ENCODE measurements at places on chromosomes 16 and 17.

DNA sequence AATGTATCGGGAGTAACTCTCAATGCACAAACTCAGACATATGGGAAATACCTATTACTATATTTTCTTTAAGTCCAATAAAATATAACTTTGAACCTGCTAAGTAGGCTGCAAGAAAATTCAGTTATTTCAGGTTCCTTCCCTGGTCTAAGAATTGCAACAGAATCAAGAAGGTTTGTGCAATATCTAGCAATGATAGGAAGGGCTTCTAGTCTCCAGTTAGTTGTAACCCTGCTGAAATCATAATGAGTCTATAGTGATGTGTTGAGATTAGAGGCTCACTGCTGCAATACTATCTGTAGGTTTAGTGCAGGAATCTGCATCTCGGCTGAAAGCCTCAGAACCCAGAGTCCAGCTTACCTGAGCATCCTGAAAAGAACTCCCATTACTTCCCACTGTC, 110.5 kb downstream of the PMP22 start:
- DNase-seq, result peak; percentile 31

GRCh38 chr17:29257756-29258155, 11.1 kb downstream of the CRYBA1 start:
- peak; percentile 87 for DNase-seq

DNA sequence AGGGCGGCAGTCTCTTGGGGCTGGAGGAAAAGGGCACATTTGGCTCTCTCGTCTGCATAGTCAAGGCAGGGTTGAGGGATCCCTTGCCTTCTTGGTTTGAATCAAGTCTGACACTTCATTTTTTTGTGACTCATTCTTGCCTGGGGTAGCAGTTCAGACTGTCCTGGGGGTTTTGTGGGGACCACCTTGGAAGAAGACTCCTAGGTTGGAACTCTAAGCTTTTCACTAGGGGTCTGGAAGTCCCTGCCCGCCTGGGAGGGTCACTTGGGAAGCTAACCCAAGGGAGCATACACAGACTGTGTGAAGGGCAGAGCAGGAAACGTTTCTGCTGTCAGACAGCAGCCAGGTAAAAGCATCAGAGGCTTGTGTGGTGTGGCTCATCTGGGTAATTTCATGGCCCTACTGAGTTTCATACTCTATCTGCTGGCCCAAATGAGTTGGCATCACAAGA, 11.3 kb downstream of the YPEL2 start:
- no peak for DNase-seq

GRCh38 chr17:81807210-81807719, 3.3 kb downstream of the GCGR start:
- no peak for DNase-seq

- DNase-seq, result peak; percentile 88
These were observed 260.4 kb upstream of the TBX2 start for GRCh38 chr17:61139219-61139618.

- no peak for DNase-seq
These were observed 19.8 kb downstream of the FMNL1 start for GRCh38 chr17:45241328-45242028.

DNA sequence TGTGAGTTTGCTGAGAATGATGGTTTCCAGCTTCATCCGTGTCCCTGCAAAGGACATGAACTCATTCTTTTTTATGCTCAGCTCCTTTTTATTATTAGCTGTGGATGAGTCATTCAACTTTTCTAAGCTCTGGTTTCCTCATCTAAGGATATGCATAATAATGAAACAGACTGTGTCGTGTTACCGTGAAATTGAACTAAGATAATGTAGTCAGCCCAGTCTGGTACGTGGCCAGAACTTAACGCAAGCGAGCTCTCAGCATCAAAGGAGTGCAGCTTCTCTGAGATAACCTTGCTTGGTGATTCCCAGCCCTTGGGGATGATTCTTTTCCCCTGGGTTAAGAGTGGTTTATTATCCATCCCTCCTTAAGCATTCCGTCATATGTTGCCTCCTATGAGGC, 454.3 kb upstream of the EEF2KMT start:
- no peak for DNase-seq

DNA sequence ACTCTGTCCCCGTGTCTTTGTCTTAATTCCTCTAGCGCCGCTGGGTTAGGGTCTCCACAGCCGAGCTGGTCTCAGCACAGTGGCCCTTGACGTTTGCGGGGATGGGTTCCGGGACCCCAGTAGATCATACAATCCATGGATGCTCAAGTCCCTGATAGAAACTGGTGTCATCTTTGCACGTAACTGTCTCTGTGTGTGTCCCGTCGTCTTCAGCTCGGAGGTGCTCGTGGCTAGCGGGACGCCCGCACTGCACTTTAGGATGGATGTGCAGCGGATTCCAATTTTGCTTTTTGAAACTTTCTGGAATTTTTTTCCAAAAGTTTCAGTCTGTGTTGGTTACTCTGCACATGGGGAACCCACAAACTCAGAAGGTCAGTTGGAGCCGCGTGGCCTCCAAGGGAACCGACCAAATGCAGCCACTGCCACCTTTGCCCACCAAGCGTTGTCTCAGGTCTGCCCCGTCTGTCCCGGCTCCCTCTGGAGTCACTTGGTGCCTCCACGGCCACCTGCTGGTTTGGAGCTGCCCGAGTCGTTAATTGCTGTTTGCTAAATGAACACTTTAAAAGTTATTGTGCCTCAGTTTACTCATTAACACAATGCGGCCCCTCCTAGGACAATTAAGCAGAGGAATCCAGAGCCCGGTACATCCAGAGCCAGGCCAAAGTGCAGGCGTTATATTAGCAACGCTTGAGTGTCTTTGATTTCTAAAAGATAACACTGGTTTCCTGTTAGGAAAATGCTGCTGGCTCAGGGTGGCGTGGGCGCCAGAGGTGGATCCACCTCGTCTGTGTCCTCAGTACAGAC, 5.3 kb upstream of the DPEP1 start:
- no peak for DNase-seq

- no peak for DNase-seq
These were observed 367.5 kb downstream of the CPPED1 start for GRCh38 chr16:12436201-12436657.

GRCh38 chr17:7204336-7204735, 15.3 kb downstream of the DLG4 start:
- DNase-seq, result no peak

DNA sequence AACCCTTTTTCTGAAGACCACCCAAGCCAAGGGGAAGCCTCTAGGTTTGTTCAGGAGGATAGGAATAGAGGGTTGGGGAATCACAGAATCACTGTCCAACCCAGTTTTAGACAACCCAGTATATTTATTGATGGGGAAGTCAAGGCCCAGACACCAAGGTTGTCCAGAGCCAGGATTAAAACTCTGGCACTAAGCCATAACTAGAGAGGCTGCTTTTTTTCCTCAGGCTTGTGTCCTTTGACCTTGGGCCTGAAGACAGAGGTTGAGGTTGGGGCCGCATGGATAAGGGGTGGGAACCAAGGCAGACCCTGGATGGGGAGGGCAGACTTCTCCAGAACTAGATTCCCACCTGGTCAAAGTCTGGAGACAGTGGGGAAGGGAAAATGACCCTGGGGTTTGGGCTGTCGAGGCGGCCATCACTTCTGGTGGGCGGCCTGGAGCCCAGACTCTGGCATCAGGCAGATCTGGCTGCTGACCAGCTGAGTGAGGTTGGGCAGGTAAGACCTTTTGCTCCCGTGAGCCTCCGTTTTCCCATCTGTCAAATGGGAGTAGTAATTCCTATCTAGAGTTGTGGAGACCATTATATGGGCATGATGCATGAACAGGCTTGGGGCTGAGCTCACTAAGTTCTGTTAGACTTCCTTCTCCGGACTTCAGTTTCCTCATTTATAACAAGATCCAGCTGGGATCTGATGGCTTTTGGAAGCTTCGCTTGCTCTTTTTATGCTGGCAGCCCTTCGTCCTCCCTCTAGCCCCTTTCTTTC, 17.9 kb downstream of the IGFBP4 start:
- DNase-seq, result no peak

DNA sequence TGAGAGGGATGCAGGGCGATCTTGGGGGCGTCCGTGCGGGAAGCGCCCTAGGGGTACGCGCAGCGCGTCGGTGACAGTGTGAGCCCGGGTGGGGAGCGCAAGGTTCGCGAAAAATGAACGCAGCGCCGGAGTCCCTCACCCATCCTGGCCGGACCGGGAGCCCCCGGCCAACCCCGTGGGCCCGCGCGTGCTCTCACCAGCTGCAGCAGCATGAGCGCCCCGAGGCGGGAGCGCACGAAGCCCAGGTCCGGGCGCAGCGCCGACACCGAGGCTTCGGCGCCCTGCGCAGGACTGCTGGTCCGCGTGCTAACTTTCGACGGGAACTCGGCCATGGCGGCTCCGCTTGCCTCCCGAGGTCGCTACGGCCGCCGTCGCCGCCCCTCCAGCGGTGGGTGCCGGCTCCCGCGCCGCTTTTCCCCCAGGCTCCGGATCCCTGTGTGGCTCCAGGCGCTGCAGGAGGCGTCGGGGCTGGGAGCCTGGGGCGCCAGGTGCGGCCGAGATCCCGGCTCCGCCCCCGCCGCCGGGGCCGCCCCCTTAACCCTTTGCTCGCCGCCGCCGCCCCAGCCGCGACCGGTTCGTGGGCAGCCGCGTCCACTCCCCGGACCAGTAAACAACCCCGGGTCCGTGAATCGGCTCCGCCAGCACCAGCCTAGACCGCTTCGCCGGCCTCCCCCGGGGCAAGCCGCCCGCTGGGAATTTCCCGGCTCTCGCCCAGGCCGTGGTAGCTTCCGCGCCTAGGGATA, at the start of gene PLLP:
Gene PLLP, minus strand, starts transcription at position 464 of the 743 bp plus-strand sequence. Its CDS starts 132 bp downstream, at position 332.
- DNase-seq, result peak; percentile 43

GRCh38 chr17:39194089-39194984, 3.1 kb downstream of the CACNB1 start:
- DNase-seq, result no peak

DNA sequence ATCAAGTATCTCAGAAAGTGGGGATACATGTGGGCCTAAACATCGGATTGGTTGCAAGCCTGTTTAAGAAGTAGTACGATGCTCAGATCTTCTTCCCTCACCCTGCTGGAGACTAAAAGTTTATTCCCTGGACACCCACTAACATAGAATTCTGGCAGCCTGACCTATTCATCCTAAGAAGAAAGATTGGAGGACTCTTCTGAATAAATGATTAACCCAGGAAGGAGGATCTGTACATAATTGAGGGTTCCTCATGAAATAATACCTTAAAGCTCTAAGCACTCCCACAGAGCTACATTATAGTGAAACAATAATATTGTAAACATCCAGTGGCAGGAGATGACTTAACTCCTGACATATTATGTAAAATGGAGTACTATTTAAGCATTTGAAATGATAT, 111.7 kb downstream of the NLK start:
- no peak for DNase-seq

DNA sequence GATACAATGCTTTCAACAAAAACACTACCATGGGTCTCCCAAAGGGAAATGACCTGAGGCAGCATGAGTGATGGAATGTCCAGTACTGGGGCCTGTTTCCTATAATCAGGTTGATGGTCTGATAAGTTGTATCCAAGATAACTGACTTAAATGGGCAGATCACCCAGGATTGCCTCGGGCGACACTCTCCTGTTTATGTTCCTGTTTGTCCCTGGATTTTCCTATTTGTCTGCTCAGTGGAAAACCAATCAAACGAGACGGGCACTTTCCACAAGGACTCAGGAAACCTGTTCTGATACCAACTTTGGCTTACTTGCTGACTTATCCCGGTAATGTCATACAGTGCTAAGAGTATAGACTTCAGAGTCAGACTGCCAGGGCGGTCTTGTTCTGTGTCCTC, 27.4 kb downstream of the USP43 start:
- no peak for DNase-seq

DNA sequence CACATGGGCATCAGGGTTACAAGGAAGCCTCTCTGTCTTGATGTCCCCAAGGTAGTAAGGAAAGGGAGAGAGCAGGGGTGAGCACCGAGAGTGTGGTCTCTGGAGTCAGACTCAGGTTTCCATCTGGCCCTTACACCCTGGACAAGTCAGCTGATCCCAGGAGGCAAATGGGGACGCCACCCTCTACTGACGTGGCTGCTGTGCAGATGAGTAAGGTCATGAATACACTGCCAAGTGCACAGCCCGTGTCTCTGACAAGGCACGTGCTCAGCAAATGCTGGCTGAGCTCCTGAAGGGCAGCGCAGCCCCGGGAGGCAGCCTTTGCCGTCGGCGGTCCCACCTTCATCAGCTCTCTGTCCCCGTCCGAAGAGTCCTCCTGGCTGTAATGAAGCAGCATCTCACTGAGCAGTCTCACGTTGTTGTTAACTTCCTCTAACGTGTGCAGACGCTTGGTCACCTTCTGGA, 19.4 kb downstream of the GGA3 start:
- DNase-seq, result no peak

DNA sequence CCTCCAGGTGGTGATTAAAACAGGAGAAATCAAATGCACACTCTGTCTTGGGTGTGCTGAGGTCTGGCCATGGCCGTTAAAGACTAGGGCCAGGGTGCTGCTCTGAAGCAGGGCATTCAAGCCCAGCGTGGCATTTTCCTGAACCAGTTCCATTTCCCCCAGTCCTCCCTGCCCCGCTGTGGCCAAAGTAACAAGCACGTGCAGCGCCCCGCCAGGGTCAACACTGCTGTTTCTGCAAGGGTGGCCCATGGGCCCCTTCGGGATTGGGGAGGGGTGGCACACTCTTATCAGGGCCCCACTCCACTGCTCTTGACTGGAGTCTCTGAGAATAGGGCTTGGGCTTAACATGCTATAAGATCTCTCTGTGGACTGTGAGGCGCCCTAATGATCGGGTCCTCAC, 72.9 kb downstream of the IL21R start:
- DNase-seq, result no peak

- DNase-seq, result no peak
These were observed 2.7 kb downstream of the MLLT6 start for GRCh38 chr17:38707678-38708351.

- DNase-seq, result no peak
These were observed 231.1 kb downstream of the CDH13 start for GRCh38 chr16:82857693-82858365.

- peak; percentile 23 for DNase-seq
These were observed 28.5 kb downstream of the STAT5B start for GRCh38 chr17:42247734-42248133.

DNA sequence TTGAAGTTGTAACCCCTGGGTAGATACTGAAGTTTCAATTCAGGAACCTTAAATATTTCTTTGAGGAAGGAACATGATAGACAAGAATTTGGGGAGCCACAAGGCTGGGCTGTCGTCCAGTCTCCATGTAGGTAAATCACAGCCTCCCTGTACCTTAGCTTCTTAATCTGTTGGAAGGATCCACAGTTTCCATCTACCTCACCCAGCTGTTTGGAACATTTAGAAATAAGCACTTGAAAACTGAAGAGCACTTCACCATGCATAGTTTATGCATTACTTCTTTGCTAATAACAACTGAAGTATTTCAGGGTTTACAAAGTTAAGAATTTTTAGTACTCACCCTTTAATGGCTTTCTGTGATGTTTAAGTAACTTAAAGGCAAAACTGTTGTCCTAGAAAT, 17.2 kb downstream of the TXNDC11 start:
- DNase-seq, result no peak

GRCh38 chr16:83920894-83921491, 22.1 kb downstream of the MLYCD start:
- no peak for DNase-seq

GRCh38 chr16:450785-451512, 25.5 kb downstream of the RAB11FIP3 start:
- no peak for DNase-seq

Data from inflammatory macrophage treated with lipopolysaccharide for 4 hours (primary cell).